ENCODE measurements at places on chromosomes 12 and 14.

GRCh38 chr14:100698066-100698465 is 28.6 kb upstream of the DLK1 start:
- no peak for DNase-seq

DNA sequence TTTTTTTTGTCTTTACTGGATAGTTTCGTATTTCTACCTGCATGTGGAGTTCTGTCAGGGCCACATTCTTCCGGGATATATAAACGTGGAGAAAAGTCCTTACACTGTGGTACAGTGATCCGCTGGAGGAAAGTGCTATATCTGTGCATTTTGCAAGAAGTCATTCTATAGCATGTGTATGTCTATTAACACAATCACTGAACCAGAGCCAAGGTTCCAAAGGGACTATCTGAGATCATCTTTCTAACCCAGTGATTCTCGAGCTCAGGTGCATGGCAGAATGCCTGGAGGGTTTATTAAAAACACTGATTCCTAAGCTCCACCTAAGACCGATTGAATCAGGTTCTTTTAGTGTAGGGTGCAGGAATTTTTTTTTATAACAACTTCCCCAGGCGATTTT is 354.0 kb downstream of the NRXN3 start:
- DNase-seq = no peak

DNA sequence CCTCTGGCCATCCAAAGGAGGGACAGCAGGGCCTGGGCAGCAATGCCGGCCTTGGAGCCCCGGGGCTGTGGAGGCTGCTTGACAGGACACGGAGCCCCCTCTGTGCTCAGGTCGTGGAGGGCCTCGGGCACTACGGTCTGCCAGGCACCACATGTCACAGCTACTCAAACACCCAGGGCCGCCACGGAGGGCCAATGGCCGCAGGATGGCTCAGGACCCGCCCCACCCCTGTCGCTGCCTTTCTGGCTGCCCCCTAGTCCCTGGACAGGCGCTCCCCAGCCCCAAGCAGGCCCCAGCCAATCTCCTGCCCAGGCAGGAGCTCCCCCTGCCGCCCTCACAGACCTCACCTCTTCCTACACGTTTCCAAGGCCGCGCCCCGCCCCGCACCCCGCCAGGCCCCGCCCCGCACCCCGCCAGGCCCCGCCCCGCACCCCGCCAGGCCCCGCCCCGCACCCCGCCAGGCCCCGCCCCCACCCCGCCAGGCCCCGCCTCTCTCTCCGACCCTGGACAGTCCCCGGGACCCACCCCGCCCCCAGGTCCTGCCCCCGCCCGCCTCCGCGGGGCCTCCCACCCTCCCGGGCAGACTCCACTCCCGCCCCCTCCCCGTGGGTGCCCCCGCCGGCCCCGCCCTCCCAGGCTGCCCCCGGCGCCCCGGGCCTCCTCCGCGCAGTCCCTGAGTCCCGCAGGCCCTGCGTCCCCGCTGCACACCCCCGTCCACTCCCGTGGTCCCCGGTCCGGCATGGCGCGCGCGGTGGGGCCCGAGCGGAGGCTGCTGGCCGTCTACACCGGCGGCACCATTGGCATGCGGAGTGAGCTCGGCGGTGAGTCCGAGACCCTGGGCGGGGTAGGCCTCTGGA is at the start of gene ASPG:
ASPG (plus strand) TSS at position 669 of the 857 bp plus-strand sequence; CDS start at position 740, 71 bp downstream.
- DNase-seq = no peak

DNA sequence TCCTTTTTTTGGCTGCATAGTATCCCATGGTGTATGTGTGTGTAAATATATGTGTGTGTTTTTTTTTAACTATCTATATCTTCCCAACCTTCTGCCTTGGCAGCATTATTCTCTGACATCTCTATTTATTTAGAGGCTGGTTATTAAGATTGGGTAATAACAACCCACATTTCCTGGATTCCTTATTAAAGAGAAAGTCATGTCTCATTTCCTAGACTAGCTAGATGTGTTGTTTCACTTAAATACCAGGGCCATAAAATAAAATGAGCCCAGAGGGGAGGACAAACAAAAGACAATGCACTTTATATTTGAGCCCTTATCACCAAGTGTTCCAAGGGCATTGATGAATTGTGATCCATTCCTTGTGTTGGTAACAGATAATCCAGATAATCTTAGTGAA is 169.1 kb downstream of the SLC5A8 start:
- no peak for DNase-seq

- no peak for DNase-seq
Measured at GRCh38 chr14:31936115-31936514, 141.0 kb upstream of the ARHGAP5 start.

GRCh38 chr14:100298551-100299237 is 7.5 kb downstream of the SLC25A29 start:
- no peak for DNase-seq

- DNase-seq = peak; percentile 83
Measured at GRCh38 chr14:51539571-51540037, 112.1 kb upstream of the FRMD6 start.

- DNase-seq = no peak
Measured at GRCh38 chr12:58965568-58965967, 45.3 kb upstream of the LRIG3 start.

- no peak for DNase-seq
Measured at GRCh38 chr14:79036441-79036840, 866.3 kb downstream of the NRXN3 start.

DNA sequence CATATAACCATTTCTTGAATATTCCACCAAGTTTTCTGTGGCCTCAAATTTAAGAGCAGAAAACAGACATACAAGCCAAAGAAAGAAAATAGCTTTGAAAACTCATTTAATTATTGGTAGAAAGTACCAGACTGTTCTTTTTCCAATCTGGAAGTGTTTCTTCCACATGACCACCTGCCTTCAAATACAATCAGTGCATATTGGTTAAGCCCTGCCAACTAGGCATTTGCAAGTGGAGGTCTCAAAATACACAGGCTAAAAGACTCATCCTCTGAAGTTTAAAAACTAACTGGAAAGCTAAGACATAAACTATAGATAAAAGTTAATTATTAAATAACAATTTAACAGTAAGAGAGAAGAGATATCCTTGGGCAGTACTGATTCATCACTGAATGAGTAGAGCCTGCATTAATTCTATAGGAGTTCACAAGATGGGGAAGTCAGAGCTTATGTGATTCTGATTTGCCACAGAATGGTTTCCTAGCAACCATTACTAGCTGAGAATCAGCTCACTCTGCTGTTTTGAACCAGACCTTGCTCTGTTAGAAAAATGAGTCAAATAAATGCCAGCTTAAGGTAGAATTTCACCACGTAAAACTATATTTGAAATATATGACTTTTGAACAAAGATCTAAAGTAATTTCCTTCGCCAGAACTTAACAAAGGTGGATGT is 433.8 kb downstream of the FUT8 start:
- DNase-seq = no peak

DNA sequence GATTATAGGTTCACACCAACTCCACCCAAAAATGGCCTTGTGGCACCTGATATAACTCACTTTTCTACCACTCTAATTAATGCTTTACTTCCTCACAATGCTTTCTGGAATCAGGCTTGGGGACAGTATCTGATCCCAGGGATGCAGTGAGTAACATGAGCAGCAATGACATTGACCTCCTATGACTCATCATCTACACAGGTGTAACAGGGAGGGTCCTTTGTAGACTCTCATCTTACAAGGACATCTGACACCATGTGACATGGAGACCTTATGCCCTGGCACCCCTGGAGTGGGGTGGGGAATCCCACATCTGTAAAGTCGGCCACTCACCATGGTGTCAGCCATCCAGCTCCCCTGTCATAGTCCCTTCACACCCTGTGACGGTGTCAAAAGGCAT is 586.4 kb downstream of the MED13L start:
- DNase-seq = no peak

- peak; percentile 61 for DNase-seq
Measured at GRCh38 chr14:32623300-32624093, 294.4 kb downstream of the AKAP6 start.

- peak; percentile 70 for DNase-seq
Measured at GRCh38 chr14:104968153-104968527, 10.0 kb downstream of the AHNAK2 start.

DNA sequence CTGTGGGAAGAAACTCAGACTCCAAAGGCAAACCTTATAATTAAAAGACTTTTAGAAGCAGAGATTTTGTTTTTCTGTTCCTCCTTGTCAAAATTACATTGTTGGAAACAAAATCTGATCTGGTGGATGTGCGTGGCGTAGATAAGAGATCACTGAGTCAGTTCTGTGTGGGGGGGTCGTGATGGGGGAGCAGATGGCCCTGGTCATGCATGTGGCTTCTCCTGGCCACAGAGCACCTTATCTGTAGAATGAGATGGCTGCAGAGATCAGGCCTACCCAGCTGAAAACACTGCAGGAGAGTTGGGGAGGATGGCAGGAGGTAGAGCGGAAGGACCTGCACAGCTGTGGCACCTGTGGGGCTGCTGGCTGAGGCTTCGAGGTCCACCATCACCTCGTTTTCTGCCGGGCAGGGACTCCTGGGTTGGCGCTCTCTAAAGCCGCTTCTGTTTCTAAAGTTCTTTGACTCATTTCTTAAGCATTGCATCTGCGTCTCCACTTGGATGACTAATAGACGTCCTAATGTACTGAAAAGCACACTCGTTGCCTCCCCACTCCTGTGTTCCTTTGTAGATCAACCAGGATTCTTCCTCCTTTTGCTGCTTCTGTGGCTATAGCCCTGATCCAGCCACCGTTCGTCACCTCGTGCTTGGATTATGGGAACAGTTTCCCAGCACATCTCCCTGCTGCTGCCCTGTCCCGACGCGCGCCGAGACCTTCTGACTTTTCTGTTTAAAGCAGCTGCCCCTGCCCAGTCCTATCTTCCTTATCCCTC is 93.4 kb downstream of the TSPAN9 start:
- DNase-seq = peak; percentile 97

DNA sequence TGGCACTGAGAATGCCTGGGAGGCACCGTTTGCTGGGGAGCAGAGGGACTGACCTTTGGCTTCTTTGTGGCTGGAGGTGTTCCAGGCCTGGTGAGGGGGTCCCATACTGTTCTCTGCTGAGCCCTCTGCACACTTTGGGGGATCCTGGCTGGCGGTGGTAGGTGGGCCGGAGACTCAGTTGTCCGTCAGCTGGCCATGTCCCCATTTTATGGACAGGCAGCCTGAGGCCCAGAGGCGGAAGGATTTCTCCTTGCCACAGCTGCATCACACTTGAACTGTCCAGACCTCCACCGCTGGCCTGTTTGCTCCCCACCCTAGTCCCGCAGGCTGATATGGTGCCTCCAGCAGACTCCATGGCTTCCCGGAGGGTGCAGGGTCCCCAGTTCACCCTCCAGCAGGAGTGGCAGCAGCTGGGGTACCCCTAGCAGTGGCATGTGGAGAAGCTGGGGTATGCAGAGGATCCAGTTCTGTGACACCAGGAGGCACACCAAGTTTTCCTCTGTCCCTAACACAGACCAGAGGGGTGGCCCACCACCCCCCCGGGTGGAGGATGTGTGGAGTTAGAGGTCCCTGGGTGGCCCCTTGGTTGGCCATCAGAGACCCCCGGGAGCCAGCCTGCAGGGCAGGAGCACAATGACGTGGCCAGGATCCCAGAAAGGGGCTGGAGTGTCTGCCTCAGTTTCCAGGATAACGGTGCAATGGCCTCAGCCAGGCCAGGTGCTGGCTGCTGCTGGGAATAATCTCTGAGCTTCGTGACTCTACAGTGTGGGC is 14.8 kb downstream of the SLC25A29 start:
- DNase-seq = no peak

DNA sequence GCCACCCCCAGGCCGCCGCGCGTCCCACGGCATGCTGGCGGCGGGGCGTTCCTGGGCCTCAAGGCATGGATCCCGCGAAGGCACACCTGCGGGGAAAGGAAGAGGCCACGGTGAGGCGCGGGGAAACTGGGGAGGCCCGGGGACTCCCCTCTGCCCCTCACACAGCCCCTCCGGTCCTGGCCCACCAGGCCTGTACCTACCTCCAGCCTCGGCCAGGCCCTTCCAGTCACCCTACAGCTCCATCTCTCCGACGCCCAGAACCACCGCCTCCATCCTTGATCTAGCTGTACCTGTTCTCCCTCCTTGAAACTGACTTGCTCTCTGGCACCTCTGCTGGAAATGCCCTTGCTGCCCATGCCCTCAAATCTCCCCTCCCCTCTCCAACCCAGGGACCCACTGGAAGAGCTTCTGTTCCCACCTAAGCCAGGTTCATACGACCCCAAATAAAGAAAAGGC is 1.7 kb downstream of the ANKRD9 start:
- no peak for DNase-seq

- DNase-seq = no peak
Measured at GRCh38 chr14:59707778-59708561, 131.4 kb upstream of the CCDC175 start.

DNA sequence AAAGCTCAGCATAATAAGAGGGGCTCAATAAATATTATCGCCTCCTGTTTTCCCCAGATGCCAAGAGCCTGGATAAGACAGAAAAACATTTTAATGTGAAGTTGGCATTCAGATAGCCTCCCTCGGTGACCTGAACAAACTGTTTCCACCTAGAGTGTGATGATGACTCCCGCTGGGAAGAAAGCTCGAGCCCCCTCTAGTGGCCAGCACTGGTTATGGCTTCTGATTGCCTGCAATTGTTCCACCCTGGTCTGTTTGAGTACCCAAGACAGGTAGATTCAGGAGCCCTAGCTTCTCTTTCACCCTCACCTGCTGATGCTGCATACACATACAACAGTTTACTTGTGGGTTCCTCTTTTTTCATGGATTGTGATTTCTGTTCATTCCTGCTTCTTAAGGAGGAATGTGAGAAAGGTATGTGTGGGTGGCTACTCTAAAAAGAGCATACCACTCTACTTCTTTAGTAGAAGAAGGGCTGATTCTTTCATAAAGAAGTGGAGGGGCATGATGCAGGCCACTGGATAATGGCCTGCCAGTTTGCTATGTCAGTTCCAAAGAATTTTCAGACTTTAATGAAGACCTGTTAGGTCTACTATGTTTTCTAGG is 6.4 kb downstream of the ERG28 start:
- peak; percentile 68 for DNase-seq

- DNase-seq = no peak
Measured at GRCh38 chr12:99281277-99281676, 366.3 kb upstream of the GARIN6 start.

- DNase-seq = no peak
Measured at GRCh38 chr12:81332054-81332453, 254.2 kb downstream of the ACSS3 start.

GRCh38 chr12:50728841-50729240 is 35.1 kb upstream of the ATF1 start:
- no peak for DNase-seq

- DNase-seq = no peak
Measured at GRCh38 chr14:72651714-72652113, 242.2 kb downstream of the DPF3 start.

DNA sequence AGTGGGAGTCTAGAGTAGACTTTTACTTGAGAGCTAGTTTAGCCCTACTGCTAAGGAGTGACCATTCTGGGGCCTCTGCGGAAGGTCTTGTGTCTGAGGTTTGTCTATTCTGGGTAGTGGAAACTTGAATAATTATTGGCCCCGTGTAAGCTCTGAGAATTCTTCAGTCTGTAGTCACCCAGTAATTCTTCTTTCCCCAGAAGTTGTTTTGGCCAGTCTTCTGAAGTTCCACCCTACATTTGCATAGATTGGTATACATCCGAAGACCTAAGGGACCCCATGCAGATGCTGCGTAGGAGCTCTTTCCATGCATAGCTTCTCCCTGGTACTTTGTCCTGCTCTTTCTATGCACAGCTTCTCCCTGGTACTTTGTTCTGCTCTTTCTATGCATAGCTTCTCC is 12.8 kb downstream of the CYP46A1 start:
- no peak for DNase-seq

Data from mesenchymal stem cell (in vitro differentiated cells and primary cell).